ENCODE measurements at places on chromosomes 6 and 20. TPM values are rescaled to one million over a fixed set of nuclear protein-coding genes. Genes with fewer than 3 reads are reported as not detected.

CD40 gene
- not detected for total RNA-seq

TGM2 gene
- 5.6 TPM for total RNA-seq

ARFGEF3 gene
- 0.82 TPM for total RNA-seq

MEP1A gene
- not detected for total RNA-seq

TSPO2 gene
- total RNA-seq: not detected

ZFP57 gene
- not detected for total RNA-seq

BIRC7 gene
- total RNA-seq: 7.7 TPM

DHX16 gene
- total RNA-seq: 38.3 TPM

CD93 gene
- total RNA-seq: not detected

PCSK2 gene
- total RNA-seq: not detected

MCCD1 gene
- total RNA-seq: not detected

COL21A1 gene
- total RNA-seq: 0.16 TPM

ACTL10 gene
- total RNA-seq: not detected

CYP39A1 gene
- total RNA-seq: 0.56 TPM

EYS gene
- 0.03 TPM for total RNA-seq

SMPDL3A gene
- 59.4 TPM for total RNA-seq

LAMA2 gene
- total RNA-seq: 1.3 TPM

GRCh38 chr6:26468829-26469228 is 11.1 kb downstream of the BTN2A1 start:
- no peak for DNase-seq

DNA sequence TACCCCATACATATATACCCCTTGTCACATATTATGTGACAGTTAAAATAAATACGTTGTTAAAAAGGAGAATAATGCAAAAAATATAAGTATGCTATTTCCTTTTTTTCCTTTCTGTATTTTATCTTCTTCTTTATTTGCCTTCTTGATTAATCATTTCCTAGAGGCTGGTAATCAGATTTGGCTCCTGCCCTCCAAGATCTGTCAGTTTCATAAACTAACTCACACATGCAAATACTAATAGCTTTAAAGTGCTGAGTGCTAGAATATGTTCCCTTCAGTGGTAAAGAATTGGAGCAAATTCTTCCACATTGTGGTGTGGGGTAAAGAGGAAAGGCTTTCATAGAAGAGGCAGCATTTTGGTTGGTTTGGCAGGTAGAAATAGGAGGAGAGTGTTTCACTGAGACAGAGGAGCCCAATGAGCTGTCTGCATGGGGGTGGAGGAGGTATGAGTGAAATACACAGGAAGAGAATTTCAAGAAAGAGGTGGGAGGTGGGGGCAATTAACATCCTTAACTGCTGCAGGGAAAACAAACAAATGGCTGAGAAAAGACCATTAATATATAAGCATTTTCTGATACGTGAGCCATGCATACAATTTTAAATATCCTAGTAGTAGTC is 523.9 kb downstream of the BMP2 start:
- DNase-seq: no peak

DNA sequence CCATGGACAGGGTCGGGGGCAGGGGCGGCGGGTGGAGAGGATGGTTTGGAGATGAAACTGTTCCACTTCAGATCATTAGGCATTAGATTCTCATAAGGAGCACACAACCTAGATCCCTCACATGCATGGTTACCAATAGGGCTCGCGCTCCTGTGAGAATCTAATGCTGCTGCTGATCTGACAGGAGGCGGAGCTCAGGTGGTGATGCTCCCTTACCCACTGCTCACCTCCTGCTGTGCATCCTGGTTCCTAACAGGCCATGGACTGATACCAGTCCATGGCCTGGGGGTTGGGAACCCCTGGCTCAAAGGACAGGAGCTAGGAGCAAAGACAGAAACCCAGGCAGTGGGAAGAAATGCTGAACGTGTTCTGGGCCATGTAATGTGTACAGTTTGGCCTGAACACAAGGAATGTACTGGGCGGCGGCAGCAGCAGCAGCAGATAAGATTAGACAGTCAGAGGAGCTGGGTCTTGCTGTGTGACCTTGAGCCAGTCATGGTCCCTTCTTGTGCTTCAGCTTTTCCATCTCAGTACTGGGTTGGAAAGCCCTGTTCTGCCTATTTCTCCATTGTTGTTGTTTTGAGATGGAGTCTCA is 4.7 kb upstream of the SPAG4 start:
- DNase-seq: no peak

GRCh38 chr20:45670139-45670538 is at the start of gene WFDC11:
Gene WFDC11 (minus strand): TSS chr20:45670239. CDS start chr20:45650600, 19,639 bp downstream.
- no peak for DNase-seq

GRCh38 chr6:134752445-134752844 is 197.5 kb downstream of the ALDH8A1 start:
- no peak for DNase-seq

DNA sequence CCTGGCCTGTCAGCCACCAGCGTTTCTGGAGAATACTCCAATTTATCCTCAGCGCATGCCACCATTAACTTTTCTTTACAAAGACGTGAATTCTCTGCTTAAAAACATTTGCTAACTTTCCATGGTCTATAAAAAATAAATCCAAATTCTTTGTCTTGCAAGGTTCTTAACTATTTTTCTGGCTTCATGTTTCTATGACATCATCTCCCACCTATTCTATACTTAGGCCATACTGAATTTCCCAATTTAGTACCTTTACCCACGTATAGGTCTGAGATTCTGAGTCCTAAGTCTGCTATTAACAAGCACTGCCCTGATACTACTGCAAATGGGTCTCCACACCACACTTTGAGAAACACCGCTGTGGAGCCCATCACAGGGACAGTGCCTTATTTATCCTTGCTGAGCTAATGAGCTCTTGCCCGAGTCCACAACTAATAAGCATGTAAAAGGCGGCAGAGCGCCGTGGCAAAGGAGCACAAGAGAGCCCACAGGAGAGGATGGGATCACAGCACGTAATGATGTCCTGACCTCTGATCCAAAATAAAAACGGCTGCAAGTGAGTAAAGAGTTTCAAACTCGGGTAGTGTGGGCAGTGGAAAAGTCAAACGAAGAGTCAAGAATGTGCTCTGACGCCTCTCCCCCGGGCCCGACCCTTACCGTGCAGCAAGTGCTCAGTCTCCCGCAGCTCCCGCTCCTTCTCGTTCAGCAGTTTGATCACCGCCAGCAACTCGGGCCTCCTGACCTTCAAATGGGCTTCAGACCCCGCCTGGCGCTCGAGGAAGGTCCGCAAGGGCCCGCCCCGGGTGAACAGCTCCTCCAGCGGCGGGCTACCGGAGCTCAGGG is 519 bp downstream of the MTRF1L start:
- no peak for DNase-seq

- DNase-seq: no peak
Measured at GRCh38 chr6:79764747-79765146, 133.6 kb downstream of the SH3BGRL2 start.

GRCh38 chr6:152112491-152113261 is 305.2 kb downstream of the ESR1 start:
- peak; percentile 2 for DNase-seq

DNA sequence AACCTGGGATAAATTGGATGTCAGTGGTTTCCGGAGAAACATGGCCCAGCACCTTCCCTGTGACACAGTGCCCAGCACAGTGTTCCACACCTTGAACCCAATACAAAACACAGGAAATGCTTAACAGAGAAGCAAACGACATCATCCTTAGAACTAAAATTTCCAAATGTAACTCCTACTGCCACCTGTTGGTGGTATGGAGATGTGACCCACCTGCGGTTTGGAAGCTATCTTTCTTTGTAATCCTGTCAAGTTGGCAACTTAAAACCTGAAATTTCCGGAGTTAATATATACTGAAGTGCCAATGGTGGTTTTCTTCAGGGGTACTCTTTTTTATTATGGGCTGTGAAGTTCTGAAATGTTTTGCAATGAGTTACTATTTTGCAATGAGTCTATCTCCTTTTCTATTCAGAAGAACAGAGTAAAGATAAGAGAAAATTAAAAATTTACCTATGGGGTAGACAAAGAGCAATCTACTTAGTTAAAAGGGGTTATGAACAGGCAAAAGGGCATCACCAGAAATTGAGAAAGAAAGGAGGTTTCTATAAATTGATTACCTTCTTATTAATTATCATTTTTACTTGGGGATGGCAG is 658.8 kb downstream of the PTPRT start:
- peak; percentile 59 for DNase-seq

GRCh38 chr6:79841577-79842375 is 105.6 kb downstream of the ELOVL4 start:
- DNase-seq: peak; percentile 15

DNA sequence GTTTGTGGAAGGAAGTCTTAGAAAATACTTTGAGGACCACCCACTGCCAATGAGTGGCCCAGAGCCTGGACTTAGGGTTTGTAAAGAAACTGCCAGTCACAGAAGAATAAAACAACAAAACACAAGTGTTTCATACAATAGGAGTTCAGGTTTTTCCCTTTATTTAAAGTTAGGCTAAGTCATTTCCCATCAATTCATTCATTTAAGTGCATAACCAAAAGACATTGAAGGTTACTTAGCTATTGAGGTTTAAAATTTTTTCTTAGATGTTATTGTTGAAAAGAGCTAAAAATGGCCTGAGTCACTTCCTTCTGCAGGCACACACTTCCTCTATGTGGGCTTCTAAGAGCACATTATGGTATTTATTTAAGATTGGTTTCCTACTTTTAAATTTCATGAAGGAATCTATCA is 54.2 kb downstream of the ARMC2 start:
- DNase-seq: no peak

- peak; percentile 92 for DNase-seq
Measured at GRCh38 chr6:148328876-148329555, 13.6 kb upstream of the SASH1 start.

DNA sequence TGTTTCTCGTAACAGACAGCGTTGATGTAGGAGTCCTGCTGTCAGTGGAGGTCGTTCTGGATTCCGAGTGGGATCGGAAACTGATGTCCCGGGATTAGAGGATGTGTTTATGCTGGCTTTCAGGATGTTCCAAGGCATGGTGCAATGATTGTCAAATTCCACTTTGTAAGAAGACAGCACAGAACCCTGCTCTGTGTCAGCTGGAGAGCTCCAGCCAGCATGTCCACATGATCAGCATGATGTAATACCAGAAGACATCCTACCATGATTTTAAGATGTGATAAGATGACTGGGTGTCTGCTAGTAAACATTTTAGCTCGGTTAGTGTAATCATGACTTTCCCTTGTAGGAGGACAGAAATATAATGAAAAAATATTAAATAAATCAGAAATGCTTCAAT is 20.3 kb downstream of the ENPP1 start:
- DNase-seq: peak; percentile 5

- peak; percentile 25 for DNase-seq
Measured at GRCh38 chr6:15841937-15842726, 179.3 kb upstream of the DTNBP1 start.

DNA sequence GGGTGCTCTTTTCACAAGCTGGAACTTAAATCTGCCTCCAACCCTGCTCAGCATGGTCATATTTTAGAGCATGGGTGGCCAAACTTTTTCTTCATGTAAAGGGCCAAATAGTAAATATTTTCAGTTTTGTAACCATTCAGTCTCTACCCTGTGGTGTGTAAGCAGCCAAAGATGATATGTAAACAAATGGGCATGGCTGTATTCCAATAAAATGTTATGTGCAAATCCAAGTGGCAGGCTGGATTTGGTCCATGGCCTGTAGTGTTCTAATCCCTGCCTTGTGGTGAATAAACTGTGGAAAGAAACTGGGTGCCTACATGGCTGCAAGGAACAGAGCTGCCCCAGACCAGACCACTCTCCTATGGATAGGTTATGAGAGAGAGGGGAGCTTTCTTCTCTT is 32.7 kb downstream of the OGFRL1 start:
- DNase-seq: no peak

- DNase-seq: no peak
Measured at GRCh38 chr6:26646074-26646473, 13.5 kb downstream of the ZNF322 start.

GRCh38 chr6:130513770-130514169 is 148.0 kb downstream of the TMEM200A start:
- no peak for DNase-seq

GRCh38 chr6:71287038-71287437 is 1.6 kb upstream of the OGFRL1 start:
- no peak for DNase-seq

DNA sequence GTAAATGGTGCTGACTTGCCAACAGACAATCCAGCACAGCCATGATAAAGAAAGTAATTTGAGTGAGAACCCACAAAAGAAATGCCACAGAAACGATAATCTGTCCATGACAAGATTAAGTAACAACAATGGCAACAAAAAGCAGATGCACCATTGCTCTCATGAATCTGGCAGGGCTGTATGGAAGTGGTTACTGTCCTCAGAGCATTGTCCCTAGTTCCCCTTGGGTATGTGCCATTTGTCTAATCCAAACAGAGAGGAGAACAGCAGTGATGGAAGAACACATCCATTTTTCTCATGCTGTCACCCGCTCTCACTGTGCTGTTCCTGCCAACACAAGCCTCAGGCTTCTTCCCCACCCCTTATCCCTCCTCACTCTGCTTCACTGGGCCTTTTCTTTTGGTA is 65.8 kb downstream of the REV3L start:
- no peak for DNase-seq

- DNase-seq: no peak
Measured at GRCh38 chr6:17945111-17945510, 42.3 kb downstream of the KIF13A start.

DNA sequence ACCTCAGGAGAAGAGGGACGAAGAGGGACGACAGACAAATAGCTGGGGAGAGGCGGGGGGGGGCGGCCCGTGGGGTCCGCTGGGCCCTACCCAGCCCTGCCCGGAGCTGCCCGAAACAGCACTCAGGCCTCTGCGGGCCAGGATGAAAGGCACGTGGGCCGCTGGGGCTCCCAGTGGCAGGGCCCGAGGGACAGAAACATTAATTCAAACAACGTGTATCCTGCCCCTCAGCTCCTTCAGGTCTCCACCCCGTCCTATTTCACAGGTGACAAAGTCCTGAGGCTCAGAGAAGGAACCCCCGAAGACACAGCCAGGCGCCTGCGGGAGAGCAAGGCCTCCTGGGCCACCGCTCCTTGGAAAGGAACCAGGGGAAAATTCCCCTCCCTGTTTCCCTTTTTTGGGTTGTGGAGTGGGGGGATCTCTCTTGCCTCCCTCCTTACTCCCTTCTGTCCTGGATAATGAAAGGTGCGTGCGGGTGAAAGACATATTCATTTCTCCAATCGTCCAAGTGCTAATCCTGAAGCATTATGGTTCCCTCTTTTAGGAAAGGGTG is 93.3 kb downstream of the RNASET2 start:
- DNase-seq: no peak

GRCh38 chr6:31614684-31615578 is at the start of gene AIF1:
Gene AIF1 (plus strand): TSS chr6:31615234. CDS start chr6:31615330, 96 bp downstream.
- DNase-seq: no peak

All from SK-MEL-5 (cell line).